Neural progenitor cell (in vitro differentiated cells): ENCODE measurements at places on chromosomes 11 and 22. TPM values are rescaled to one million over a fixed set of nuclear protein-coding genes. Genes with fewer than 3 reads are reported as not detected.
A peak's percentile ranks its signal among the peaks of the same experiment; 100 is the strongest.

POGLUT3 gene
- total RNA-seq = 19.3 and 27.3 TPM in 2 replicates

OR2D2 gene
- 0.56 TPM in 1 of 2 replicates, not detected in the other for total RNA-seq

MAPK8IP2 gene
- total RNA-seq = 0.74 TPM in 1 of 2 replicates, not detected in the other

DNA sequence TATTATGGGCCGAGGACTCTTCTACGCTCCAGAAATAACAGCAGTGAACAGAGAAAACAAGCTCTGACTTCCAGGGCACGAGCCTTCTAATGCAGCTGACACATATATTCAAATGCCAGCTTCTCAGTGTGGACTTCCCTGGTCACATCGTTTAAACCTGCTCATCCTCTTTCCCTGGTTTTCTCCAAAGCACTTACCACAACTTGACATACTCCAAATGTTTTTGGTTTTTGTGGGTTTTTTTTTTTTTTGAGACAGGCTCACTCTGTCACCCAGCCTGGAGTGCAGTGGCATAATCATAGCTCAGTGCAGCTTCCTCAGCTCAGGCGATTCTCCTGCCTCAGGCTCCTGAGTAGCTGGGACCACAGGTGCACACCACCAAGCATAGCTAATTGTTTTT lies 105.5 kb downstream of the MICAL3 start:
- no peak overlapping the region for H3K27ac ChIP-seq
- no peak for DNase-seq
- peaks cover 6% of the 10 kb centered on the region for H3K27me3 ChIP-seq
- no peaks in the 10 kb centered on the region for H3K36me3 ChIP-seq

DNA sequence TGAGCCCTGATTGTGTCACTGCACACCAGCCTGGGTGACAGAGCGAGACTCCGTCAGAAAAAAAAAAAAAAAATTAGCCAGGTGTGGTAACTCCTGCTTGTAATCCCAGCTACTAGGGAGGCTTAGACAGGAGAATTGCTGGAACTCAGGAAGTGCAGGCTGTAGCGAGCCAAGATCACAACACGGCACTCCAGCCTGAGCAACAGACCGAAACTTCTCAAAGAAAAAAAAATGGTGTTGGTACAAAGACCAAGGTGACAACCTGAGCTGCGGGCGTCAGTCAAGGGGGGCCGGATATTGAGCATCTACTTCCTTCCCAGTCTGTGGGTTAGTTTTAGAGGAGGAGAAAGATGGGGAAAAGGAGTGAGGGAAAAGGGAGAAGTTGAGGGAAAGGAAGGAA lies 48.5 kb upstream of the HSPA8 start:
- H3K27me3 ChIP-seq = no peaks in the 10 kb centered on the region
- no peak for DNase-seq
- no peak overlapping the region for H3K27ac ChIP-seq
- H3K4me3 ChIP-seq = no peak overlapping the region
- H3K36me3 ChIP-seq = no peaks in the 10 kb centered on the region

- peaks cover 40% of the 10 kb centered on the region for H3K4me1 ChIP-seq
- H3K27me3 ChIP-seq = peaks cover 14% of the 10 kb centered on the region
- no peak overlapping the region for H3K4me3 ChIP-seq
- no peak overlapping the region for H3K27ac ChIP-seq
- no peaks in the 10 kb centered on the region for H3K36me3 ChIP-seq
Observed at GRCh38 chr22:39699631-39700360, 129.2 kb downstream of the CACNA1I start.

- H3K27me3 ChIP-seq = no peaks in the 10 kb centered on the region
- H3K36me3 ChIP-seq = no peaks in the 10 kb centered on the region
- H3K4me1 ChIP-seq = peaks cover 22% of the 10 kb centered on the region
- H3K4me3 ChIP-seq = no peak overlapping the region
Observed at GRCh38 chr11:34510673-34511072, 2.9 kb downstream of the ELF5 start.

GRCh38 chr22:44276041-44276440 lies 36.7 kb downstream of the SHISAL1 start:
- peaks cover 52% of the 10 kb centered on the region for H3K4me1 ChIP-seq
- DNase-seq = peak; percentile 72
- H3K27ac ChIP-seq = peak overlapping the region; percentile 21
- no peak overlapping the region for H3K4me3 ChIP-seq

DNA sequence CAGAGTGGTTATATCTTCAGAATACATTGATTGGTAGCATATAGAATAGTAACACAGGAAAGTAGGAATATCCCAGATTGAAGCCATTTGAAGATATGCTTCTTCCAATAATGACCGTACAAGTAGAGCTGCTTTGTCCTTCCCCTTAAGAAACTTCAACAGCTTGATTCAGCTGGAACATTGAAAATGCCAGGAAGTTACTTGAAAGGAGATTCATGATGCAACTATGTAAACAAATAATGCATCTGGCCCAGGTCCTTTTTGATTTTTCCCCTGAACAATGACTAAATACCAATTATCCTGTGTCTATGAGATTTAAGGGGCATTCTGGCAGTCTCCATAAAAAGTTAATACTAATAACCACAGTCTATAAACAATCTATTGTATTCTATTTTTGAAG lies 3.0 kb downstream of the DKK3 start:
- no peak overlapping the region for H3K27ac ChIP-seq
- H3K27me3 ChIP-seq = peaks cover 29% of the 10 kb centered on the region
- H3K4me3 ChIP-seq = no peak overlapping the region

GRCh38 chr22:48138855-48139254 lies 1376.4 kb downstream of the TBC1D22A start:
- no peak overlapping the region for H3K4me3 ChIP-seq
- H3K4me1 ChIP-seq = no peaks in the 10 kb centered on the region
